HAP-1 (cell line): ENCODE measurements at places on chromosomes 13 and 19.
A peak's percentile ranks its signal among the peaks of the same experiment; 100 is the strongest.

- DNase-seq: no peak
Observed at GRCh38 chr13:110403315-110403714, 96.2 kb downstream of the COL4A2 start.

- DNase-seq: no peak
Observed at GRCh38 chr19:3039125-3039524, 10.0 kb upstream of the TLE2 start.

- no peak for DNase-seq
Observed at GRCh38 chr19:14271840-14272239, 65.9 kb upstream of the ADGRL1 start.

DNA sequence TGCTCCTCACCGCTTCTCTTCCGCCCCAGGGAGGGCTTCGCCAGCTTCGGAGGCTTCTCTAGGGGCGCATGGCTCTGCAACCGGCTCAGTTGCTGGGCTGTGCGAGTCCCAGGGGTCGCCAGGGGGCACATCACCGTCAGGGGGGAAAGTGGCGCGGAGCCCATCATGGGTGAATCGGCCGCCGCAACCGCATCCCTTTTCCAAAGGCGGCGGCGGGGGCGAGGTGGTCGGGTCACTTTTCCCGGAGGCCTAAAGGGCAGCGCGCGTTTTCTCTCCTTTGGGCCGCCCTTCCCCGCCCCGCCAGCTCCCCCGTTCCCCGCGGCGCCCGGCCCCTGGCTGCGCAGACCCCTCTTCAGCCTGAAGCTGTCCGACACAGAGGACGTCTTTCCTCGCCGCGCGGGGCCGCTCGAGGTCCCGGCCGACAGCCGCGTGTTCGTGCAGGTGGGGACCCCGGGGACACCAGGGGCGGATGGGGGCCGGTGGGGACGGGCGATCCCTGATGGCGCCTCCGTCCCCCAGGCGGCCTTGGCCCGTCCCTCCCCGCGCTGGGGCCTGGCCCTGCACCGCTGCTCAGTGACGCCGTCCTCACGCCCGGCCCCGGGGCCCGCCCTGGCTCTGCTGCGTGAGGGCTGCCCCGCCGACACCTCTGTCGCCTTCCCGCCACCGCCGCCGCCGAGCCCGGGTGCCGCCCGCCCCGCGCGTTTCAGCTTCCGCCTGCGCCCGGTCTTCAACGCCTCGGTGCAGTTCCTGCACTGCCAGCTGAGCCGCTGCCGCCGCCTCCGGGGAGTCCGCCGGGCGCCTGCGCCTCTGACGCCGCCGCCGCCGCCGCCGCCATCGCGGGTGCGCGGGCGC lies 1.7 kb downstream of the TGFBR3L start:
- no peak for DNase-seq

DNA sequence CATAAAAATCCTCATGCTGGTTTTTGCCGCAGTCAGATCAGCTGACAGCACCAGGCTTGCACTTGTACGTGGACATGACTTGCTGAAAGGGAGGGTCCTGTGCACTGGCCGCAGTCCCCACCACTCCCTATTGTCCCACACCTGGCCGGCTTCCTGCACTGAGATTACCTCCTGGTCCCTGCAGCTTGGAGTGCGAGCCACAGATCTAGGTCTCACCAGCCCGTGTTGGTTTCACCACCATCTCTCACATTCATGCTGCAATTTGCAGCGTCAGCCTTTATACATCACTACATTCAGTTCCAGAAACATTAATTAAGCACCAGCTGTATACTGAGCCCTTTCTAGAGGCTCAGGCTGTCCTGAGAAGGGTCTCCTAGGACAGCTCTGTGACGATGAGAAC lies 15.0 kb upstream of the CD22 start:
- no peak for DNase-seq

- DNase-seq: no peak
Observed at GRCh38 chr19:30686826-30687566, 314.8 kb downstream of the ZNF536 start.

- DNase-seq: no peak
Observed at GRCh38 chr13:50174630-50175029, 159.4 kb downstream of the KCNRG start.

DNA sequence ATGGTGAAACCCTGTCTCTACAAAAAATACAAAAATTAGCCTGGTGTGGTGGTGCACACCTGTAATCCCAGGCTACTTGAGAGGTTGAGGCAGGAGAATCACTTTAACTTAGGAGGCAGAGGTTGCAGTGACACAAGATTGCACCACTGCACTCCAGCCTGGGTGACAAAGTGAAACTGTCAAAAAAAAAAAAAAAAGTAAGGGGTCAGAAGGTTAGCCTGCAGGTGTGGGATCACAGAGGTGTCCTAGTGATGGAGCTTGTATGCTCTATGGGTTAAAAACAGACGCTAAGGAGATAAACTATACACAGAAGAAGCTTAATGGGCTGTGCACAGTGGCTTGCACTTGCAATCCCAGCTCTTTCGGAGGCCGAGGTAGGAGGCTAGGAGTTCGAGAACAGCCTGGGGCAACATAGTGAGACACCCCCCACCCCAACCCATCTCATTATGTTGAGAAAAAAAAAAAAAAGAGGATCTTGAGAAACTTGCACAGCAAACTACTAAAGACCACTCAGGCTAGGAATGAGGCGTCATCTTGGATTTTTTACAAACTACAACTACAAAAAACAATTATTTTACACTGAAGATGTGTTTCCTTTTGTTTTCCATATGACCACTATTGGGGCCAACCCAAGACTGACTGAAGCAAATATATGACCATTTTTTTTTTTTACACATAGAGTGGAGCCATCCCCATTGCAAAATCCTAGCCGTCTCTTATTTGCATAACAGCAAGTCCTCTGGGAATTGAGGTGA lies 7.9 kb downstream of the FOSB start:
- no peak for DNase-seq

- DNase-seq: no peak
Observed at GRCh38 chr13:109403012-109403421, 383.4 kb downstream of the IRS2 start.

- DNase-seq: peak; percentile 42
Observed at GRCh38 chr19:16025108-16026101, 50.9 kb upstream of the TPM4 start.

GRCh38 chr19:47316513-47316912 lies 6.9 kb downstream of the C5AR1 start:
- DNase-seq: no peak

- DNase-seq: no peak
Observed at GRCh38 chr19:8210421-8211101, 1.4 kb downstream of the CERS4 start.

- no peak for DNase-seq
Observed at GRCh38 chr19:21699197-21699596, 68.2 kb downstream of the ZNF100 start.

DNA sequence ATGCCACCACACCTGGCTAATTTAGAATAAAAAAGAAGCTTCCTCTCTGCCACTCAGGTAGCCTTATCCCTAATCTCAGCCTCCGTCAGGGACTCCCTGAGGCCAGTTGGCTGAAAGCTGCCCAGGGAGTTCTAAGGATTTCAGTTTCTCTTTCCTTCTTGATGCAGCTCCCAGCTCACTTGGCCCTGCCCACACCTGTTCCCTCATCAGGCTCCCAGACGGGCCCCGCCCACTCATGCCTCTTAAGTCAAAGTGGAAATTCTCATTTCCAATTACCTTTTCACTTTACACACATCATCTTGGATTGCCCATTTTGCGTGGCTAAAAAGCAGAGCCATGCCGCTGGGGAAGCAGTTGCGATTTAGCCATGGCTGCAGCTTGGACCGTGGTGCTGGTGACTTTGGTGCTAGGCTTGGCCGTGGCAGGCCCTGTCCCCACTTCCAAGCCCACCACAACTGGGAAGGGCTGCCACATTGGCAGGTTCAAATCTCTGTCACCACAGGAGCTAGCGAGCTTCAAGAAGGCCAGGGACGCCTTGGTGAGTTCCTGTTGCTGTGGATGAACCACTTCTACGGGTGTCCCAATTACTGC lies at the start of gene IFNL1:
IFNL1 (plus strand) TSS at position 353 of the 591 bp plus-strand sequence; CDS start at position 368, 15 bp downstream.
- DNase-seq: no peak

- no peak for DNase-seq
Observed at GRCh38 chr19:4823577-4823976, 7.9 kb downstream of the TICAM1 start.

DNA sequence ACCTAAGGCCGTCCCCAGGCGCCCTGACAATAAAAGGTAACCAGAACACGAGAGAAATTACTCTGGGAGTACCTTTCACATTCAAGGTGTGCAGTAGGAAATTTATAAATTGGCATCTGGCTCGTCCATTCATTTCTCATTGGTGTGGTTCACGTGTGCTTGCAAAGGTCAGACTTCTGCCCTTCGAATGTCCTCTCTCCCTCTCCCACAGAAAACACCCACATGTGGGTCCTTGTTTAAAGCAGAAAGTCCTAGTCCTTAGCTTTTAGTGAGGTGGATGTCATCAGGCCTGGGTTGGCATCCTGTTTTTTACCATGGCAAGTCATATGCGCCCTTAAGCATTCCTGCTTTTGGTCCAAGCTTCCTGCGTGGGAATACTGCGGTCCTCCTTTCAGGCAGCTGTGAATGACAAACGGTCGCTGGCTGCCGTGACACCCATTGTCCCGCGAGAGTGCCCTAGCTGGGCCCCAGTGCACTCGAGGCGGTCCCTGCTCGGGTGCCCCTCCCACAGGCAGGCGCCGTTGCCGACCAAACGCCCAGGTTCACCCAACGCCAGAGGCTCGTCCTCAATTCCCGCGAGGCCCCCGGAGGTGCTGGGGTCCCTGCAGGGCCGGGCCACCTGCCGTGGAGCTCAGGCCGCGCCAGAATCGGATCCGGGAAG lies at the start of gene NUDT19:
NUDT19 (plus strand) TSS at position 531 of the 661 bp plus-strand sequence. CDS start 140 bp downstream, outside the sequence.
- DNase-seq: peak; percentile 79

- DNase-seq: no peak
Observed at GRCh38 chr19:47110521-47111005, 3.0 kb downstream of the ZC3H4 start.

DNA sequence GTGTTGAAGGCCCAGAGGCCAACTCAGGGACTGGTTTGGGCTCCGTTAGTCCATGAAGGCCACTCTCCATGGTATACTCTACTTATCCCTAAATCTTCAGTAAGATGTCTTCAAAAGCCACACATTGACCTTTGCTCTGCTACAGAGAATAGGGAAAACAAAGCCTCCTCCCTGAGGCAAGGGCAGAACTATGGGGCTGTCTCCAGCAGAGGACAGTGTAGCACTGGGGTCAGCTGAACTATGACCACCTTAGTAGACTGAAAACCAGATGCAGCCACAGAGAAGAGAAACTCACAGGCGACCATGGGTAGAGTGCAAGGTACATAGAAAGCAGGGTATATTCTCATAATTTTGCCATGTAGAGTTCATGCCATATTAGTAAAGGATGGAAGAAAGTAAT lies 587.4 kb downstream of the LMO7 start:
- no peak for DNase-seq

GRCh38 chr13:99055735-99056134 lies 77.9 kb upstream of the DOCK9 start:
- DNase-seq: no peak

DNA sequence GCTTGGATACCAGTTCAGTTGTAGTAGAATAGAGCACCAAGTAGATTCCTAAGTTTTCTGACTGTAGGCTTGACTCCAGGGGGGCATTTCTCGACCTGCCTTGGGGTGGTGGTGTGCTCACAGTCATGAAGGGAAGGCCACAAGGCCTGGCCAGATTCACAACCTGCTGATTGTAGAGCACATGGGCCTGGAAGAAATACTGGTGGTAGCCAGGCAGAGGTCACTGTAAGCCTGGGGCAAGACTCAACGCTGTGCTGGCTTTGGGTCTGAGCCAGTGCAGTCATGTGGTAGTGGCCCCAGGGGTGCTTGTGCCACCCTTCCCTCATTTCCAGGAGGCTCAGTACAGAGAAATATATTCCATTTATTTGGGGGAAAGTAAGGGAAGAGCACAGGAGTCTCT lies 832.3 kb upstream of the SLC10A2 start:
- DNase-seq: no peak

- DNase-seq: no peak
Observed at GRCh38 chr13:31793246-31793645, 53.9 kb downstream of the RXFP2 start.

- DNase-seq: no peak
Observed at GRCh38 chr13:33793726-33794125, 24.2 kb upstream of the RFC3 start.

- no peak for DNase-seq
Observed at GRCh38 chr19:29798774-29799497, 12.9 kb upstream of the CCNE1 start.

DNA sequence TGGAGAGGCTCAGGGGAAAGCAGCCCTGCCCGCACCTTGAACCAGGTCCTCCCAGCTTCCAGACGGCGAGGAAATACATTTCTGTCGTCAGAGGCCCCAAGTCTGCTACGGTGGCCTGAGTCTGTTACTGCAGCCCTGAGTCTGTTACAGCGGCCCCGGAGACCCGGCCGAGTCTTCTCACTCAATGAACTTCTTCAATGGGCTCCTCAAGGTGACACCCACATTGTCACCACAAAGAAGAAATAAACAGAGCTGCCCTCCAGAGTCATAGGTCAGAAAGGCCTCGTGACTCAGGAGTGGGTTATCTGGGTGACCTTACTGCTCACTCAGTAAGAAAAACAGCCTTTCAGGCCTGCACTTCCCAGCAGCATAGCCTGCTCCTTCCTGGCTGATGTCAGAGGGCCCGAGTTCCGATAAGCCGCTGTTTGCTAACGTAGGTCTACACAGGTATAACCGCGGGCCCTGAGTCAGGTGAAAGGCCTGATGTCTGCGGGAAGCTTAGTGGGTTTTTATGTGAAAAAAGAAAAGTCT lies 66.9 kb upstream of the TM9SF2 start:
- no peak for DNase-seq

DNA sequence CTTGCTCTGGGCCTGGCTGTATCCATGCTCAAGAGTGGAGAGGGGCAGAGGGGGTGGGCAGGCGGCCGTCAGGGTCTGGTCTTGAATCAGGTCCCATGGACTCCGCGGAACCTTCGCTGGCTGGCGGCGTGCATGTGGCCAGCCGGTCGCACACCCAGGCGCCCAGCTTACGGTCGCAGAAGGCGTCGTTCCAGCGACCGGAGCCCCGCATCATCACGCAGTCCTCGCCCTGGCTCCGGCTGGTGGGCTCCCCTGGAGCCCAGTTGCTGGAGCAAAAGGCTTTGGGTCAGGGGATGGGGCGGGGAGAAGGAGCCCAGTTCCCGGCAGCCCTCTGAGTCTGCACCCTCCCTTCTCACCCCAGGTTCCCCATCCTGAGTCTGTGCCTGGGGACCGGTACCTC lies 8.5 kb downstream of the TRAPPC5 start:
- no peak for DNase-seq

DNA sequence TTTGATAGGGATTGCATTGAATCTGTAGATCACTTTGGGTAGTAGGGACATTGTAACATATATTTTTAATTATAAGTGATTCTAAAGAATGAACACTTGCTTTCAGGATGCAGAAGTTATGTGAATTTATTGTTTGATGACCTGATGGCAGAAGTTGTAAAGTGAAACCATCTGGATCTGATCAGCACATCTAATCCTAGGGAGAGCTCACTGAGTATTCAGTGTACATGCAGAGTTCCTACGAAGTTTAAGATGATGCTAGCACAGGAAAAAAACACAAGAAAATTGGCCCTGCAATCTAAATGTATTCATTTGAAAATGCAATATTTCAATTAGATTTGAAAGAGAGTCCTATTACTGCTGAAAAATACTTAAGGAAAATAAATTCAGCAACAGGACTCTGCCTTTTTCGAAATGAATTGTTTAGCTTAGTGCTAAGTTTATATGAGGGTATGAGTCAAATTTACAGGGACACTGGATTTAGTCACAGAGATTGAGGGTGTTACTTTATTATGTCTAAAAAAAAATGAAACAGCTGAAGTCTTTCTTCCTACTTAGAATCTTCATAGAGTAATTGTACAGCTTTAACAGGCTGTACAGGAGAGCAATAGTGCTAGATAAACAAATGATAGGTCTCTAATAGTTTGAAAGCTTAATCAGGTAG lies 385.7 kb downstream of the DCT start:
- DNase-seq: no peak

GRCh38 chr13:36298535-36299068 lies 988 bp upstream of the CCDC169 start:
- DNase-seq: peak; percentile 87
